RKO (cell line): ENCODE measurements at places on chromosomes 12 and 14.

- DNase-seq, result no peak
Measured at GRCh38 chr14:22875748-22876319, 4.3 kb downstream of the LRP10 start.

DNA sequence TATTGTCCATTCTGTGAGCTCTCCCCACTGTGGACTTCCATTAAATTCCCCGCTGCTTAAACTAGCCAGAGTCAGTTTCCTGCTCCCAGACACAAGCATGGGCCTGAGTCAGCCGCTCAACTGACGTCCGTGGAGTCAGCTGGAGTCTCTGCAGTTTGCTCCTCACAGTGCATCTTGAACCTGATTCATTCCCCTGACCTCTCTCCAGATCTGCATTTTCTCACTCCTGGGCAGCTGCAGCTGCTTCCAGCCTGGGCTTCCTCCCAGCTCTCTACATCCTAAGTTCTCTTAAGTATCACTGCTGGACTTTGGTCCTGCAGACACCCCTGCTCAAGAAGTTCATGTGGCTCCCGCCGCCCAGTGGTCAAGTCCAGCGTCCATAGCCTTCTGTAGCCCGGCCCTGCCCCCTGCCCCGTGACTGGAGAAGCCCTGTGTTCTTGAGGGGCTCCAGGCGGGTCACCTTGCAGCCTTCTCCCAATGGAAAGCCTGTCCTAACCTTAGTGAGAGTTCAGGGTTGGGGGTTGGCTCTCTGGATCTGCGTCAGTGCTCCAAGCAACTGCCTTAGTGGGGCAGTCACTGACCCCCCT is 20.0 kb downstream of the NFKBIA start:
- DNase-seq, result no peak

DNA sequence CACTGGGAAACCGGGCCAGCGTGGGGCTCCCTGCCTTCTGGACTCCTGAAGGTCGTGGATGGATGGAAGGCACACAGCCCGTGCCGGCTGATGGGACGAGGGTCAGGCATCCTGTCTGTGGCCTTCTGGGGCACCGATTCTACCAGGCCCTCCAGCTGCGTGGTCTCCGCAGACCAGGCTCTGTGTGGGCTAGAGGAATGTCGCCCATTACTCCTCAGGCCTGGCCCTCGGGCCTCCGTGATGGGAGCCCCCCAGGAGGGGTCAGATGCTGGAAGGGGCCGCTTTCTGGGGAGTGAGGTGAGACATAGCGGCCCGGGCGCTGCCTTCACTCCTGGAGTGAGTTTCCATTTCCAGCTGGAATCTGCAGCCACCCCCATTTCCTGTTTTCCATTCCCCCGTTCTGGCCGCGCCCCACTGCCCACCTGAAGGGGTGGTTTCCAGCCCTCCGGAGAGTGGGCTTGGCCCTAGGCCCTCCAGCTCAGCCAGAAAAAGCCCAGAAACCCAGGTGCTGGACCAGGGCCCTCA is 26.9 kb downstream of the HIP1R start:
- DNase-seq, result no peak

GRCh38 chr14:74911704-74912103 is 11.4 kb downstream of the RPS6KL1 start:
- no peak for DNase-seq

DNA sequence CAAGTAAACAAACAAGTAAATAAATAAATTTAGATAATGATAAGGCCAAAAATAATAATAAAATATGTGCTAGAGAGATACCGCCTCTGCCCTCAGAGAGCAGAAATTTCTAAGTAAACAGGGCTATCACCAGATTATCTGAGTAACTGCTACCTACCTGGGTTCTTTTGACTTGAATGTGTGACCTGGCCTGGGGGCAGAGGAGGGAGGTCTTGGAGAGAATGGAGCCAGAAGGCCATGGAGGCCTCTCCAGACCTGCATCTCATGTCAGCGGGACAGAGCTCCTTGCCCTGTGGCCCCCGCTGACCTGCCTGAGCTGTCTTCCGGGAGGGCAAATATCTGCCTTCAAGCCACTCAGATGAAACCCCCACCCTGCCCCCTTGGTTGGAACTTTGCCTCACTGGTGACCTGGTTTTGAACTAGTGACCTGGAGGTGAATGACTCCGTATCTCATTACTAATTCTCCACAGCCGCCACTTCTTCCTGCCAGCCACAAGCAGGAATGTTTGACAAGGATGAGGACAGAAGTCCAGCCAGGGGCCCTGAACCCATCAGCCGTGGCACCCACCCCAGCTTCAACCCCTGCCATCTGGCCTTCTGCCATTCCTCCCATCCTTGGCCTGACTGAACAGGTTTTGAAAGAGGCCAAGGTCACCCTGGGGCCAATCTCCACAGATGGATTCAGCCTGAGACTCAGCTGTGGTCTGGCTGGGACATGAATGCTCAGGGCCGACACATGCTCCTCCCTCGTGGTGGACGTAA is 86.8 kb upstream of the PARP11 start:
- DNase-seq, result no peak
